ENCODE measurements at places on chromosomes 5 and 9.

GRCh38 chr5:150064681-150065220, 21.6 kb downstream of the CSF1R start:
- no peak for DNase-seq

- DNase-seq, result no peak
These were observed 177.3 kb downstream of the SMARCA2 start for GRCh38 chr9:2192356-2192979.

GRCh38 chr5:6734243-6734700, 21.0 kb downstream of the TENT4A start:
- DNase-seq, result peak; percentile 43

GRCh38 chr9:122350577-122351355, 20.1 kb upstream of the PTGS1 start:
- peak; percentile 94 for DNase-seq

- DNase-seq, result no peak
These were observed 35.4 kb downstream of the SEMA6A start for GRCh38 chr5:116539222-116539621.

- no peak for DNase-seq
These were observed 445.3 kb downstream of the NTRK2 start for GRCh38 chr9:85114799-85115198.

DNA sequence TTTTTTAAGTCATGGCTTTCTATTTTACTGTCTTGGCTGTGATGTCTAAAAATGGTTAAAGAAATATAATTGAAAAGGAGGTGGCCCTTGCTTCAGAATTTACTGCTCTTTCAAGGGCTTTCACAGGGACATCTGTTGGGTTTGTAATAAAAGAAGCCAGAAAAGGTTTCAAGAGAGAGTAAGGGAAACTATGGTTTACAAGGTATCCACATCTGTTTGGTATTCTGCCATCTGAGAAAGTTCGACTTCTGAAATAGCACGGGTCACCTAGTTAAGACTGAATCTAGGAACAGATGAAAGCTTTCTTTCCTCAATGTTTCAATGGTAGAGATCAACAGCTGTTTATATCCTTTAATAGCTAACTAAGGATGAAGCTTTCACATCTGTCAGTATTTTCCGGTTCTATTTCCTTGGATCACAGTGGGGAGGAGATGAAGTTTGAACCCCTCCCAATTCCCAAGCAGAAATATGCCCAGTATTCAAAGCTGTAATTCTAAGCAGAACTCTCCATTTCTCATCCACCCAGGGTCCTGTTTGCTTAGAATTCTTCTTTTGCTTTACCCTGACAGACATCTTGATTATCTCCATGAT, 72.8 kb upstream of the IFNK start:
- DNase-seq, result no peak

DNA sequence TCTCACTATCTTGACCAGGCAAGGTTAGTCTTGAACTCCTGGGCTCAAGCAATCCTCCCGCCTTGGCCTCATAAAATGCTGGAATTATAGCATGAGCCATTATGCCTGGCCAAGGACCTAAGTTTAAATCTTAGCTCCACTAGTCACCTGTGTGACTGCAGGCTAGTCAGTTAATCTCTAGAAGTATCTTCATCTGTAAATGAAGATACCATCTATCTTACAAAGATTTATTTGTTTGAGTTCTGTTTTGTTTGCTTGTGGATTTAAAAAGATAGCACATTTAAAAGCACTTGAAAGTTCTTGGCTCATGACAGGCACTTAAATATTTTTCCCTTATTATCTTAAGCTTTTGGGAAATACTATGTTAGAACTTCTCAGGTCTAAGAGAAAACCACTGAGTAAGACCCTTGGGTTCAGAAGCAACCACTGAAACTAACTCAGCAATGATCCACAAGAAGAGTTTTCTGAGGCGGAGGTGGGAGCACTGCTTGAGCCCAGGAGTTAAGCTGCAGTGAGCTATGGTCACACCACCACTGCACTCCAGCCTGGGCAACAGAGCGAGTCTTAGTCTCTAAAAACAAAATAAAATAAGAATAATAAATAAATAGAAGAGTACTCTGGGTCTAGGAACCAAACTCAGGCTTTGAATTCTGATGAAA, 19.1 kb downstream of the TMEM245 start:
- no peak for DNase-seq

DNA sequence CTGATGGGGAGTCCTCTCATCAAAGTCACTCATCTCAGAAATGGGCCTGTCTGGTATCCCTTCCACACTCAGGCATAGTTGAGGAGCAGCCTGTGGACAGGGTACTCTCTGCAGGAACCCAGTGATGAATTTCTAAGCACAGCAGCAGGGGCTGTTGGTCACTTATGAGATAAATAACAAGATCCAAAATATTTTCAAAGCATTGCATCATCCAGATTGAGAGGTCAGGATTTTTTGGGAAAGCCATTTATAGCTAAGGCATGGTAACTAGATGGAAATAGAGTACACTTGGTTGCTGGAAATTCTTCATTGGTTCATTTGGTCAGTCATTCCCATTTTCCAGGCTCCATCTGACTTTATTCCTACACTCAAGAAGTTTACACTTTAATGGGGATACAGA, 246.8 kb upstream of the RAI14 start:
- DNase-seq, result no peak

- no peak for DNase-seq
These were observed 183.7 kb downstream of the TAF11L14 start for GRCh38 chr5:17817990-17818389.

GRCh38 chr5:113217619-113218184, 217.1 kb downstream of the TSSK1B start:
- DNase-seq, result no peak

GRCh38 chr9:88773627-88774244, 217.5 kb upstream of the S1PR3 start:
- no peak for DNase-seq

GRCh38 chr5:1431896-1432295, 13.3 kb downstream of the SLC6A3 start:
- DNase-seq, result no peak

All from activated CD8-positive, alpha-beta memory T cell treated with anti-CD3 and anti-CD28 coated beads, Interleukin-2, amount 50 U/mL, for 48 hours (primary cell).